DMS79 (cell line): ENCODE measurements at places on chromosomes 3 and 15.

DNA sequence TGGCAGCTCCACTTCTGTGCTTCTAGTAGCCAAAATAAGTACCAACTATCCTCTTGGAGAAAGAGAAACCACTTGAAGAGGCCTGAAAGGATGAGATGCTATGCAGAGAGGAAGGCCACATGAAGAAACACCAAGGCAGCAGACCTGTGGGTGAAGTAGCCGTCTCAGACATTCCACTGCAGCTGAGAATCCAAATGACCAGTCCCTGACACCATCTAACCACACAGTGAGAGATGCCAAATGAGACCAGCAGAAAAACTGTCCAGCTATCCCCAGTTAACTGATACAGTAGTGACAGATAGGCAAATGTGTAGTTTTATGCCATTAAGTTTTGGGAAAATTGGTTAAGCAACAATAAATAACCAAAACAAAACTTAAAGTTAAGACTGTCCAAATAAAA, 47.9 kb upstream of the ZSCAN2 start:
- DNase-seq, result no peak

DNA sequence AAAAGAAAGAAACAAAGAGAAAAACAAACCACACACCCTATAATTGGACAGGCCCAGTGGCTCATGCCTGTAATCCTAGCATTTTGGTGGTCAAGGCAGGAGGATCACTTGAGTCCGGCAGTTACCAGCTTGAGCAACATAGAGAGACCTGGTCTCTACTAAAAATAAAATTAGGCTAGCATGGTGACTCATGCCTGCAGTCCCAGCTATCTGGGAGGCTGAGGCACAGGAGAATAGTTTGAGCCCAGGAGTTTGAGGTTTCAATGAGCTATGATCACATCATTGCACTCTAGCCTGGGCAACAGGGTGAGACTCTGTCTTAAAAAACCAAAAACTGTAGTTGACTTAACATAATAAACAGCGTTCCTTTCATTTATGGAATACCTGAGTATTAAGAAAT, 72.3 kb upstream of the ST3GAL6 start:
- no peak for DNase-seq

GRCh38 chr3:101849714-101850245, 466 bp downstream of the NFKBIZ start:
- DNase-seq, result no peak

DNA sequence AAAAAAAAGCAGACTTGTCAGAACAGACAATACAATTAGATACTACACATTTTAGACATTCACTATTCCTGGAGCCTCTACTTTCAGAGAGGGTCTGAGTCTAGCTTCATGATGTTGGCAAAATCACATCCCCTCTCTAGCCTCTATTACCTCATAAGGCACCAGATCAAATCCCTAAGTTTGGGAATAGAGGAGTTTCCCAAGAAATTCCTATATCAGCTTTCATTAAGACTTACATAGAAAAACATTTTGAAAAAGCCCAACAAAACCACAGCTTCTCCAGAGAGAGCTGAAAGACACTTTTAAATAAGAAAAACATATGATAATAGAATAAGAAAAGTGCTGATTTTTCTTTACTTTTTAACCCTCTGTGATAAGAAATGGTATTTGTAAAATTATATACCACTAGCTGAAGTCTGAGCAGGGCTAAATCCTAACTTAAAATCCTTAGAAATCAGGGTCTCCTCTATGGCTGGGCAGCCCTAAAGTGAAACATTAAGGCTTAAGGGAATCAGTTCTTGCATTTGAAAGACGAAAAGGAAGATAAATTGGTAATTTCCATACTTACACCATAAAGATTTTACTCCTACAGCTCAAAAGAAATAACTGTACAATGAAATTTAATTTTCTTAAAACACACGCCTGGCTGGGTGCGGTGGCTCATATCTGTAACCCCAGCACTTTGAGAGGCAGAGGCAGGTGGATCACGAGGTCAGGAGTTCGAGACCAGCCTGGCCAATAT, 4.3 kb downstream of the TBC1D2B start:
- no peak for DNase-seq

DNA sequence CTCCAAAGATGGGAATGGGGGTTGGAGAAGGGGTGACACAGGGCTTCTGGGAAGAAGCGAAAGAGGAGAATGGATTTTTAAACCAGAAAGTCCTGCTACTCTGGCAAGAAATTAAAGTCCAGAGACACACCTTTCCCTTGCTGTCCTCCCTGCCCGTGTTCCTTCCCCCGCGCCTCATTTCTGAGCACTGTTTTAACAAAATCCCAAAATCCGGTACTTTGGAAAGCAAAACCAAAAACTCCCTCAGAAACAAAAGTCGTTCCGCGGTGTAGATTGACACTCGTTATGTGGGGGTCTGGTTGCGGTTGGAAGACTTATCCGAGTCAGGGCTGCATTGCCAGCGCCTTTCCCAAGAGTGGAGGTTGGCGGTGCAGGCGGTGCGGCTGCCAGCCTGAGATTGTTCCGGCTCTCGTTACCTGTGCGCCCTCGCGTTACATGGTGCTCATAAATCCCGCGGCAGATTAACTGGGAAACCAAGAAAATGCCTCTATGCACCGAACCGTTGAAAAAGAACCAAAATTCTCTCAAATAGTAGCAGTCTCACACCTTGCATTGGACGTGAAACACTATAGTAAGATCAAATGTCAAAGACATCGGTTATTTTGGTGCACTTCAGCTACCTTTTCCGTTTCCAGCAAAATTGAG, 217.7 kb downstream of the MEIS2 start:
- no peak for DNase-seq

DNA sequence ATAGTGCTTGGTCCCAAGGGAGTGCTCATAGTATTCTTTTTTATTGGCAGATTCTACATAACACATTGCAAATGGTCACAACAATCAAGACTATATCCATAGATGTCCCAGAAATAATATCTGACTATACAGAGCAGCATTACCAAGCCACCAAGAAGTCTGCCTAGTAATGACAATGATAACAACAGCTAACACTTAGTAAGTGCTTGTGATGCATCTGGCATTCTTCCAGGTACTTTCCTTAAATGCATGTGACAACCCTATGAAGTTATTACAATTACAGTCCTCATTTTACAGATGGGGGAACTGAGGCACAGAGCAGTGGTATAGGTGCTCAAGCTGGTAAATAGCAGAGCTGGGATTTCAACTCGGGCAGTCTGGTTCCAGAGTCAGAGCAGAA, 49.6 kb upstream of the ICE2 start:
- DNase-seq, result no peak

DNA sequence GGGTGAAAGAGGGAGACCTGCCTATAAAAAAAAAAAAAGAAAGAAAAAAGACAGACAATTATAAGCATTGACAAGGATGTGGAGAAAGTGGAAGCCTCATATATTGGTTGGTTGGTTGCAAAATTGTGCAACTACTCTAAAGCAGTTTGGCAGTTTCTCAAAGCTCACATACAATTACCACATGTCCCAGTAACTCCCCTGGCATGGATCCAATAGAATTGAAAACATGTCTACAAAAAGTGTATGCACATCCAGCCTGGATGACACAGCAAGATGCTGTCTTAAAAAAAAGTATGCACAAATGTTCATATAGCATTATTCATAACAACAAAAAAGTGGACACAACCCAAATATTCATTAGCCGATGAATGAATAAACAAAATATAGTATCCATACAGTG, 19.5 kb downstream of the SETMAR start:
- no peak for DNase-seq

GRCh38 chr3:128805772-128806171, 73.6 kb upstream of the ACAD9 start:
- no peak for DNase-seq

DNA sequence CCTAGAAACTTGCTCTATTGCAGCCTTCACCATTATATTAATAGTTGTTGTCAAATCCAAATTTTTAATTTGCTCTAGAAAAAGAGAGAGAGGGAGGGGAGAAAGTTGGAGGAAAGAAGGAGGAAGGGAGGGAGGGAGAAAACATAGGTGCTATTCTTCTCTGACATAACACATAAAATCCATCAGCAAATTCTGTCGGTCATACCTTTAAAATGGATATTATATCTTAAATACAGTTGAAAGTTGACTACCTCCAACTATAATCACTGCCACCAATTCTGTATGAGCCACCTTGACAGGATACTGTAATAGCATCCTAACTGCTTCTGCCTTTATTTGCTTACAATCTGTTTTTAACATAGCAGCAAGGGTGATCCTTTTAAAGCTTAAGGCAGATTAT, 314.7 kb upstream of the ALCAM start:
- no peak for DNase-seq

DNA sequence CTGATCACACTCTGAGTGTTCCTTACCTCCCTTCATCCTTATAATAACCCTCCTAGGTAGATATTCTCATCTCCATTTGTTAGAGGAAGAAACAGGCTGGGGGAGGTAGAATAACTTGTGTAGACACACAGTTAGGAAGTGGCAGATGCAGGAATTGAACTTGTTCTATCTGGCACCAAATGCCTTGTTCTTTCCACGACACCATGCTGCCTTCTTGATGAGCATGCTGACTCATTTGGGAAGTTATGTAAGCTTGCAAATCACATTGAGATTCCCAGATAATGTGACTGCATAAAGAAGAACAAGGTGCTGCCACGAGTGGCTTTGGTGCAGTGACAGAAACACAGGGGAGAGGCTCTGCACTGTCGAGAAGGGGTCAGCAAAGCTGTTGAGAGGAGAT, 27.5 kb upstream of the NDUFB4 start:
- DNase-seq, result no peak

- no peak for DNase-seq
Measured at GRCh38 chr3:71432044-71432975, 151.2 kb downstream of the FOXP1 start.

DNA sequence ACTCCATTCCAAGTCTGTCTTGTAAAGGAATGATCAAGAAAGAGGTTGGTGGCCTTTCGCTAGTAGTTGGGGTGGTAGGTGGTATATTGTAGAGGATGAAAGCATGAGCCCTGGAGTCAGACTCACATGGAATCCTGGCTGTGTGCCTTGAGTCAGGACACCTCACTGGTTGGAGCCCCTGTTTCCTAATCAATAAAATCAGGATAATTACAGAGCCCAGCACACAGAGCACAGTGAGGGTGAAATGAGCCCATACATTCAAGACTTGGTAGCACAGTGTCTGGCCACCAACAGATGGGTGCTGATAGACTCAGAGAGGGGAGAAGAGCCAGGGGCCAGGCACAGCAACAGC, 95.1 kb upstream of the MYZAP start:
- no peak for DNase-seq

DNA sequence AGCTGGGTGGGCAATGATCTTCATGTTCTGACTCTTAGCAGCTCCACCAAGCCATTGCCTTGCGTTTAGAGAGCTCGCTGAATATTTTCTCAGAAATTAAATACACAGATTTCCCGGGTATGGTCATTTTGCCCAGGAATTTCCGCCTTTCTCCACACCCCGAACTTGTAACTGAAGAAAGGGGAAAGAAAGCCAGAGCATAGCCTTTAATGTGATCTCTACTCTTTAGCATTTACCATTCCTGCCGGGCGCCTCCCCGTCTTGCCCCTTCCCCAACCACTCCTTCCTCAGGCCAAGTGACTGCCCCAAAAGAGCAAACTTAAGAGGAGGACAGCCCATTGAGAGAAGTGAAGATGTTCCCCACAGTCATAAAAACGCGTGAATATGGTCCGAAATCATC, 53.1 kb downstream of the LMCD1 start:
- no peak for DNase-seq

DNA sequence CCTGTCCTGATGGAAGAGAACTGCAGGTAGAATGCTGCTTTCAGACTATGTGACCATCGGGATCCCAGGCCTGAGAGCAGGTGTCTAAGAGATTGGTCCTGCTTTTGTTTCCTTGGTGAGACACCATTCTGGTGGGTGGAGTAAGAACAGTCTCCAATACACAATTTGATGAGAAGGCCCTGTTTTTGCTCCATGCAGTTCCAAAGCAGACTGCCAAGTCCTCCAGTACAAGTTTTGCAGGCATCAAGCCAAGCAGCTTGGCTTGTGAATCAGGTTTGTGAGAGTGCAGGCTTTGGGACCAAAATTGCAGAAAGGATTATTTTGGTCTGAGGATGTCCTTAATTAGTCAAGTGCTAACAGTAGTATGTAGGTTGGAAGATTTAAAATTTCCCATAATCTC, 381.6 kb downstream of the FOXP1 start:
- no peak for DNase-seq

GRCh38 chr3:61483997-61484396, 77.4 kb upstream of the PTPRG start:
- no peak for DNase-seq

- no peak for DNase-seq
Measured at GRCh38 chr15:63805993-63806980, 27.5 kb downstream of the HERC1 start.

DNA sequence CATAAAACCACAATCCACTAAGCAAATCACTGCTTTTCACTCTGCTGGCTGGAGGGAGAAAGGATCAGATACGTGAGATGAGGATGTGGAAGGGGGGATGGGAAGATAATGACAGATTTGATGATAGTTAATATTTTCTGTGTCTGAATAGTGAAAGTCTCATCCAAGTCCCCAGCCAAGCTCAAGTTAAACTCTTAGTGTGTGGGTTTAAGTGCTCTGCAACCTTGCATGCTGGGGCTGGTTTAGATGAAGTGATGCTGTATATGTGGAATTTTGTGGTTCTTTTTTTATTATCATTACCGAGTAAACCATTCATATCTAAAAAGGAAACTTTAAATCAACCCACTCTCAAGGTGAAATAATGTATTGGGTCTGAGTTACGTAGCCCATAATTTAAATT, 111.0 kb downstream of the TPRG1 start:
- no peak for DNase-seq

GRCh38 chr15:89985111-89985510, 16.0 kb upstream of the ZNF710 start:
- DNase-seq, result no peak

GRCh38 chr15:73732930-73733329, 20.2 kb downstream of the INSYN1 start:
- peak; percentile 4 for DNase-seq

DNA sequence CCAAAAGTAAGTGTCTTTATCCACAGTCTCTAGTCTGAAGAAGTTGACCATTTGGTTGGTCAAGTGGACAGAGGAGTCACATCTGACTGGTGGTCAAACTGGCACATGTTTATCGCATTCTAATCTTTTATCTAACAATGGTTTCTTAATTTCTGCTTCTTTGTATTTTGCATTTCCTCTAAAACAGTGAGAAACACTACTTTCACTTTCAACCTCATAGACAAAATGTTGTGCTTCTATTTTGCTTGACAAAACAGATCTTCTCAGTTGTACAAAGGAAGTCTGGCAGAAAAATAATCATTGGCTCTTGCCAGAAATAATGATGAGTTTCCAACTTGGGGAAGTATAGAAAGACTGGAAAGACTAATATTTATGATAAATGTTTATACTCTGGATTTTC, 103.9 kb downstream of the MME start:
- DNase-seq, result no peak

GRCh38 chr3:54518011-54518675, 395.8 kb downstream of the CACNA2D3 start:
- DNase-seq, result no peak

GRCh38 chr3:186493525-186494255, 50.5 kb downstream of the CRYGS start:
- no peak for DNase-seq

- no peak for DNase-seq
Measured at GRCh38 chr3:89046661-89047060, 60.8 kb upstream of the EPHA3 start.
